Activated CD4-positive, CD25-positive, alpha-beta regulatory T cell treated with anti-CD3 and anti-CD28 coated beads, Interleukin-2, amount 50 U/mL, for 24 hours (primary cell): ENCODE measurements at places on chromosomes 16 and 17.

- no peak for ATAC-seq
Measured at GRCh38 chr16:12182212-12182611, 205.7 kb downstream of the SNX29 start.

GRCh38 chr16:55152875-55153390, 171.1 kb upstream of the IRX6 start:
- ATAC-seq, result no peak

DNA sequence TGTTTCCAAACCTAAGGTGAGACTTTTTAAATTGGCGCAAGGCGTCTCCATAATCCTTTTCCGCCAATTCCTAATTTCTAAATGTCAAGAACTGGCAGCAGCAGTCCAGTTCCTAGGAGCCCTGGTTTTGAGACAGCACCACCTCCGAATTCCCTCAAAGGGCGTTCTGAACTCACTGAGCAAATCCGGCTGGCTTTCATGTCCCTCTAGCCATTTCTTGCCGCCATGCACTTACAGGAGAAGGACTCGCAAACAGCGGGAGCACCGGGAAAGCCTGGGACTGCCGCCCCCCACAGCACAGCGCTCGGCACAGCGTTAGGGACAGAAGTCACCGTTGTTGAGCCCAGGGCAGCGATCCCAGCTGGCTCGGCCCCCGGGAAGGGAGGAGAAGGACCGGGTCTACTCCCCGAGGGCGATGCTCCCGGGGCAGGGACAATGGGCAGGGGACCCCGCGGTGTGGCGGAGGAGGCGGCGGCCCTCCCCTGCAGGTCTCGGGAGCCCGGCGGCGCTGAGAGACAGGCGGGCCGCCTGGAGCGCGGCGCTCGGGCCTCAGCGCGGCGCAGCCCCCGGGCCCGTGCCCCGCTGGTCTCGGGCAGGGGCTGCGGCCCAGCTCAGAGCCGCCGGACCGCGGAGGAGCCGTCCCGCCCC, 545 bp downstream of the ARHGAP17 start:
- peak; percentile 28 for ATAC-seq

DNA sequence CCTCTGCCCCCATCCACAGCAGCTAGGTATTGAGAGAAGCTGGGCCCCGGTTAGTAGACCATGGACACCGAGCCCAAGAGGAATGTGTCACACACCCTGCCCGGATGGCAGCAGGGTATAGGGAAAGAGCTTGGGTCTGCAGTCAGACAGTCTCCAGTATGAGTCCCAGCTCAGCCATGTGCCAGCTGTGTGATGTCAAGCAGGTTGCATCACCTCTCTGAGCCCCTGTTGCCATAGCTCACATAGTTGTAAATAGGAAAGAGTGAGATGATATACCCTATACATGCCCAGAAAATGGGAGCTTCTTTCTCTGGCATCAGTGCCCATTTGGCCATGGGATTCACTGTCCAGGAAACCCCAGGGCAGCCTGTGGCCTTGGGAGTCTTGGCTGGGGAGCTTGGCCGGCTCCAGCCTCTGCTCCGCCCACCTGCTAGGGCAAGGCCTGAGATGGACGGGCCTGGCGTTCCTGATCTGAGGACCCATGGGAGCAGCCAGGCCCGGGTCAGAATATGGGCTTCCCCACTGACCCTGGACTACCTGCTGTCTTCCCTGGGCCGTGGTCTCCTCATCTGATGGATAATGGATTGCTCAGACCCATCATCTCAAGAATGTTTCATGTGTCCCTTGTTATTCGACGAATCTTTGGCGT, 13.2 kb downstream of the CD300LG start:
- no peak for ATAC-seq

- ATAC-seq, result no peak
Measured at GRCh38 chr16:16109453-16110110, 113.7 kb downstream of the ABCC6 start.

DNA sequence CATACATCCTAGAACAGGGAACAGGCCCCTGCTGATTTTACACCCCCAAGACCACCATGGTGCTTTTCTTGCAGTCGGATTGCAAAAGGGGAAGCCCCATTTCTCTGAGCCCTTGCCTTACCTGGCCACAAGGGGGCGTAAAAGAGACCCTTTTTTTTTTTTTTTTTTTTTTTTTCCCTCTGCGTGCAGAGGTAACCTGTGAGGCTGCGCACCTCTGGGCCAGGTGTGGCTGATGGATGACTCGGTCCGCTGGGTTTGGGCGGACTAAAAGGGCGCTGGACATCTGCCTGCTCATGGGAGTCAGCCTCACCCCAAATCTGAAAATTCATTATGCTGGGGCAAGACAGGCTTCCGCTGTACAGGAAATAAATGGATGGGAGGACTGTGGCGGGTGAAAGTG, 281.0 kb downstream of the CBLN1 start:
- ATAC-seq, result no peak

GRCh38 chr16:2769100-2769529, 8.0 kb downstream of the ELOB start:
- no peak for ATAC-seq
